Glutamatergic neuron (in vitro differentiated cells): ENCODE measurements at places on chromosomes 7 and 10.

DNA sequence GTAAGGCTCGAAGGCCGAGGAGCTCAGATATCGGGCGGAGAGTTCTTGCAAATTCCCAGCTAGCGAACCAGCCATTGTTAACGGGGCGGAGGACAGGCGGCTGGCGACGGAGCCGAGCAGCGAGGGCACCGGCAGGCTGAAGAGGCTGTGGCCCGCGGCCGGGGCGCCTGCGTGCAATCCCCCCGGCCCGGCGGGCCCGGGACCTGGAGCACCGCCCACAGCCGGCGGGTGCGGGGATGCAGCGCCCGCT, 4.1 kb downstream of the VAX1 start:
- peak; percentile 37 for DNase-seq

- no peak for DNase-seq
Measured at GRCh38 chr10:86659161-86659691, 4.9 kb downstream of the OPN4 start.

DNA sequence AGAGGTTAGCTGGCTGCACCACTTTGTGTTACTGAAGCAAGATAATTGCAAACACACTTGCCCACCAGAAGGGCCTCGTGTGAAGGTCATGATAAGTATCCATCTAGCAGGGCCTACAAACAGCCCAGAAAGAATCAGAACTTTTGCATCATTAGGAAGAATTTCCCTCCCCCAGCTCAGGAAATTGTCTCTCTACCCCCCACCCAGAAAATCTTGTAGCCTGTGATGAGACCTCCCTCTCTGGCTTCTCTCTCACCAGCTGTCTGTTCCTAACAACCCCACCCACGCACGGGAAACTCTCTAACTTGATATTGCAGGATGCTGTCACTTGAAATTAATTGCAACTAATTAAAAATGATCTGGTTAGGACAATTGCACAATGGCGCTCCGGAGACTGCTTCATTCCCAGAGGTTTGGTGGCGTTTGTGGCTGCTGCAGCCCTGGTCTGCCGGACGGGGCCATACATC, 34.5 kb downstream of the ZNF503 start:
- no peak for DNase-seq

DNA sequence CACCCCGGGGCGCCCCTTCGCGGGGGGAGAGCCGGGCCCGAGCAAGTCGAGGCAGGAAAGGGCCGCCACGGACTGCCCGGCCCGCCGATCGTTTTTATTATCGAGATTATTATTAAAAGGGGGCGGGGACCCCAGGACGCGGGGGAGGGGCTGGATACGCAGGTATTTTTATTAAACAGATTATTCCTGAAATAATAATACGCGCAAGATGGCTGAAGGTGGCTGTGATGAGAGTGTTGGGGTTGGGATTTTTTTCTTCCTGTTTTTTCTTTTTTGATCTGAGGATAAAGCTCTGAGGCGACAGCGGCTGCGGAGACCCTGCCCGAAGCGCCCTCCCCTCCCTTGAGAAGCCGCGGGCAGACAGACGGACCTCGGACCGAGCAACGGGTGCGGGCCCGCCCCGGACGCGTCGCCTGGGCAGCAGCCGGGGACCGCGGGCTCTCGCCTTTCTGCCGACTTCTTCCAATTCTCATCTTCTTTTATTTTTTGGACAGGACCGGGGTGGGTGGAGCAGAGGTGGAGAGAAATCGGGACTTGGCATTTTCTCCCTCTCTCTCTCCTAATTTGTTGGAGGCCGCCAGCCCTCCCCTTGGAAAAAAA, 1.4 kb upstream of the TRIM8 start:
- peak; percentile 54 for DNase-seq

DNA sequence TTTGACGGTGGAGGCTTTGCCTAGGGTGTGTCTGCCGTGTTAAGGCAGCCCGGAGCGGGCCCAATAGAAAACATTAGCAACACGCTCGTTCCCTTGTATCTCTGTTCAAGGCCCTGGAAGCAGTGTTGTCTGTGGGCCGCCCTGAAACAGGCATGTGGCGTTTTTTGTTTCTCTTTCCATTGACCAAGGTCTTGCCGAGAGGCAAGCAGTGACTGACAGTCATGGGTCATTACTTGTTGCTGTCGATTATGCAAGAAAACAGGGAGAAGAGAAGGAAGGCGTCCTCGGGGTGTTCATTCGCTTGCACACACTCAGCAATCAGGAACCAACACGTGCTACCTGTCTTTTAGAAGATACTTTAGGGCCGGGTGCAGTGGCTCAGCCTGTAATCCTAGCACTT, 92.5 kb downstream of the EZH2 start:
- DNase-seq = no peak

DNA sequence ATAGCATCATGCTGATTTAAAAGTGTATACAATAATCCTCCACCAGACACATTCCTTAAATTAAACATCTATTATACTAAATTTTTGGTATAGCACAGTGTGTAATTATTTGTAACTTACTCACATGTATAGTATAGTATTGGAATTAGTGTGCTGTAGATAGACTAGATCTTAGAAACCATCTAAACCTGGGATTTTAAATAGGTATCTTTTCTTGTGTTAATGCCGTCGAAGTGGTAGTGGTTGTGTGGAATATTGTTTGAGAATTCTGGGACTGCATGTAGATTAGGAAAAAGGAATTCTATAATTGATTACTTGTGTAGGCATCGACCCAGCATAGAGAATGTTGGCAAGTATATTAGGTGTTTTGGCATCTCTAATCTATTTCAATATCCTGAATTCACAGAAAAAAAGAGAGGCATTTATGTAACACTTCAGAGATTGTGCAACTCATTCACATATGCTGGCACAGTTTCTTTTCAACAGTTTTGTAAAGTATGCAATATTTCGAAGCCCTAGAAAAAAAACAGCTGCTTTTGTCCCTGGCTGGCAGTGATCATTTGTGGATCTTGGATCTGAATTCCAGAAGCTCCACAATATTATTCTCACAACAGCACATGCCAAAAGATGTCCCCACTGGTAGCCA, 145.5 kb upstream of the AGR3 start:
- no peak for DNase-seq

GRCh38 chr10:7609556-7609955, 57.2 kb downstream of the ITIH5 start:
- no peak for DNase-seq

DNA sequence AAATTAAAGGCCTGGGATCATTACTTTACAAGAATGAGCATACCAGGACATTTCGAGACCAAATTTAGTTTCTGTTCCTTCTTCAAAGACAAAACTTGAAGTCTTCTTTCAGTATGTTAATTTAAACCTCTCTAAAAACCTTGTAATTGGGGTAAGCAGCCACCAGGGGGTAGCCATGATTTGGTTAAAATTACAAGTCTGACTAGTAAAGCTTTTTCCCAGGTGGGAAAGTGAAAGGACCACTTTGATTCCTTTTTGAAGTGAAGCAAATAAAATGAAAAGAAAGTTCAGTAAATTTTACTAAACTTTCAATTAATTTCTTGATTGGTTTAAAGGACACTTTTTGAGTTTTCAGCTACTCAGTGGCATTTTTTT, 294.3 kb downstream of the BBS9 start:
- no peak for DNase-seq

- DNase-seq = peak; percentile 34
Measured at GRCh38 chr7:6640246-6640721, 3.2 kb downstream of the ZNF316 start.

DNA sequence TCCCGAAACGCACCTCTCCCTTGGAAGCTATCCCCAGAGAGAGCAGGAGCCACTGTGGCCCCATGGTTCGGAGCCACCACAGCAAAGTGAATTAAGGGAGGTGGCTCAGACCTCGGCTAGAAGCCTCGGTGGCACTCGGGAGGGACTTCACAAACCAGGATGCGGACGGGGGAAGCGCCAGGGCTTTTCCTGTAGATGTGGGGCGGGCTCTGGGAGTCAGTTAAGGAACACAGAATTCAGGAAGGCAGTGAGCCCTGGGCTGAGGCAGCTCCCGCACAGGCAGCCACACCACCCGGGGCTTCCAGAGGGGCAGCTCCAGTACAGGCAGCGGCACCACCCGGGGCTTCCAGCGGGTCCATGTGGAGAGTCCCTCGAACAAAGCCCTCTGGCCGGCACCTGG, 42.7 kb upstream of the DPYSL4 start:
- peak; percentile 16 for DNase-seq

GRCh38 chr10:127154831-127155620, 41.4 kb downstream of the INSYN2A start:
- no peak for DNase-seq

- DNase-seq = no peak
Measured at GRCh38 chr7:140676306-140676705, 3.6 kb downstream of the ADCK2 start.

GRCh38 chr7:2729031-2729892, 41.3 kb downstream of the AMZ1 start:
- DNase-seq = no peak

DNA sequence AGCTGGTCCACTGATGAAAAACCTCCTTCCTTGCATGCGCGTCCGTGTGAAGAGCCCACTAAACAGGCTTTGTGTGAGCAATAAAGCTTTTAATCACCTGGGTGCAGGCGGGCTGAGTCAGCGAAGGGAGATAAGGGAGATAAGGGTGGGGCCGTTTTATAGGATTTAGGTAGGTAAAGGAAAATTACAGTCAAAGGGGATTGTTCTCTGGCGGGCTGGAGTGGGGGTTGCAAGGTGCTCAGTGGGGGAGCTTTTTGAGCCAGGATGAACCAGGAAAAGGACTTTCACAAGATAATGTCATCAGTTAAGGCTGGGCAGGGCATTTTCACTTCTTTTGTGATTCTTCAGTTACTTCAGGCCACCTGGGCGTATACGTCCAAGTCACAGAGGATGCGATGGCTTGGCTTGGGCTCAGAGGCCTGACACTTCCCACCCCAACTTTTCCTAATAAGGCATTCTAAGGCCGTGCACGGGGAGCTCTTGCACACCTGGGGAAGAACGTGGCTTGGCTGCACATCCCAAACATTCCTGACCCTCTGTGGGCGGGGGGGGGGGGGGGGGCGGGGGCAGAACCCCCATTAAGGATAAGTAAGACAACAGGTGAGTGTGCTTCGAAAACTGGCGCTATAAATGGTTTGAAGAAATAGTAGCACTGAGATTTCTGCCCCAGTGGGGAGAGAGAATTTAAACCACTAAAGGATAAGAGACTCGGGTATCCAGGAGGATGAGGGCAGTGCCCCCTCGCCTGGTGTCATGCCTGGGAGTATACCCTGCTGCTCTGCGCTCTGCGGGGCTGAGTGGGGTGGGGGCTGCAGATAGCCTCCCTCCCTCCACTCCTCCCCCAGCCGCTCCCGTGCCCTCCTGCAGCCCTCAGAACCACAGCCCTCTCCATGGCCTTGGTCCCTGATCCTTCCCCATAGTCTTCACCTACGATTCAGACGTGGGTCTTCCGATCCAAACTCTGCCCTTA, 217.6 kb downstream of the MLLT10 start:
- no peak for DNase-seq

- DNase-seq = peak; percentile 51
Measured at GRCh38 chr10:98388101-98388655, 26.8 kb downstream of the PYROXD2 start.

- DNase-seq = no peak
Measured at GRCh38 chr10:64829888-64830412, 1308.7 kb downstream of the REEP3 start.
